Thymus (tissue), 14 donors: ENCODE measurements at places on chromosomes 1 and 21. TPM values are rescaled to one million over a fixed set of nuclear protein-coding genes. Genes with fewer than 3 reads are reported as not detected.
A peak's percentile ranks its signal among the peaks of the same experiment; 100 is the strongest.

Gene ZYG11A
- 0.91 TPM for polyA plus RNA-seq

Gene PRELP
- polyA plus RNA-seq = 7.5 TPM

Gene CFH
- 26.0 TPM for polyA plus RNA-seq

GRCh38 chr1:159172614-159173291 lies 1.3 kb downstream of the CADM3 start:
- no peak for DNase-seq

- DNase-seq = no peak
These were observed 76.6 kb downstream of the RGL1 start for GRCh38 chr1:183881387-183882131.

DNA sequence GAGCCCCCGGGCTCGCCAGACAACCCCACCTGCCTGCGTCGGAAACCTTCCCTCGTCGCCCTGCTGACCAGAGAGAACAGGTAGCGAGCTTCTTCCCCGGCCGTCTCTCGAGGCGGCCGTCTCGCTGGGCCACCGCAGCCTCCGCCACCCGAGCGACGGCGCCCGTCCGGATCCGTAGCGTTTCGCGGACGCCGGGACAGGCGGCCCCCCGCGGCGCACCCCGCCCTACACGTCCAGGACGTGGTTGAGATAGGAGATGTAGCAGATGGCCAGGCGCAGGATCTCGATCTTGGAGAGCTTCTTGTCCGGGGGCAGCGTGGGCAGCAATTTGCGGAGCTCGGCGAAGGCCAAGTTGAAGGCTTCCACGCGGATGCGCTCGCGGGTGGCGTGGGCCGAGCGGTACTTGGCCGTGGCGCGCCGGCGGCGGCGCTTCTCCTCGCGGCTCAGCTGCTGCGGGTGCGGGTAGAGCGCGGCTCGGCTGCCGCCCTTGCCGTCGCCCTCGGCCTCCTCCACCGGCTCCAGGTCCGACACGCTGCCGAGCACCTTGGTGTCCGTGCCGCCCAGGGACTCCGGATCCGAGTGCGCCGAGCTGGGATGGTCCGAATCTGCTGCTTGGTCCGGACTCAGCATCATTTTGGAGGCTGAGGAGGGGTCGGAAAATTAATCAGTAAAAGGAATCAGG lies 3.0 kb downstream of the NHLH2 start:
- no peak for DNase-seq

- DNase-seq = peak; percentile 48
These were observed 13.7 kb downstream of the MEGF6 start for GRCh38 chr1:3597599-3597964.

DNA sequence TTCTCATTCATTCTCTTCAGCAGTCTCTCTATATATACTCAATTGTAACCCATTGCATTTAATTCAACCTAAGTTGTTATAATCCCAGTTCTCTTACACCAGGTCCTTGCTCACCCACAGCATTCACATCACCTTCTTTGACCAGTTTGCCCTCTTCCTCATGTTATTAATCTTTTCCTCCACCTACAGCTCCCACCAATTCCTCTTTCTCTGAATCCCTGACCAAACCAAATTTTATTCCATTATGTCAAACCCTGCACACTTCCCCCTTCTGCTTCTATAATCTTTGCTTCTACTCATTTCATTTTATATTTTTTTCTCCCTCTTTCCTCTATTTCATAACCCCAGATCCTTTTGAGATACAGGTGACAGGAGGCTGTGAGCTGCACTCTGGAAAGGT lies 1.4 kb downstream of the CD1A start:
- no peak for DNase-seq

- DNase-seq = no peak
These were observed 149.9 kb downstream of the MRPL39 start for GRCh38 chr21:25457411-25457810.
